Stimulated activated CD4-positive, alpha-beta T cell treated with anti-CD3 and anti-CD28 coated beads, Interleukin-15, amount 100 ng/mL, for 48 hours (primary cell): ENCODE measurements at places on chromosomes 1 and 21.

DNA sequence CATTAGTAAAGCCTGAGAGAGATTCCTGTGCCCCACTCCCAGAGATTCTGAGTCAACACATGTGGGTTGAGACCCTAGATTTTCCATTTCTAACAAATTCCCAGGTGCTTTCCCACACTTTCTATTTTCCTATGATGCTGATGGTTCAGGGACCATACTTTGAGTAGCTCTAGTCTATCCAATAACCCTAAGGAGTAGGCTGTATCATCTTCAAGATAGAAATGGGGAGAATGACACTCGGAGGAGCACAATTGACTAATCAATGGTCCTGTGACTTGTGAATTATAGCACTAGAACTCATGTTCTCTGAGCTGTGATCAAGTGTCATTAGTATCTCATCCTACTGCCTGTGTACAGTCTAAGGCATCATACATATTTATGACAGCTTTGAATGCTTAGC, 232.9 kb upstream of the B3GALT2 start:
- no peak for DNase-seq

DNA sequence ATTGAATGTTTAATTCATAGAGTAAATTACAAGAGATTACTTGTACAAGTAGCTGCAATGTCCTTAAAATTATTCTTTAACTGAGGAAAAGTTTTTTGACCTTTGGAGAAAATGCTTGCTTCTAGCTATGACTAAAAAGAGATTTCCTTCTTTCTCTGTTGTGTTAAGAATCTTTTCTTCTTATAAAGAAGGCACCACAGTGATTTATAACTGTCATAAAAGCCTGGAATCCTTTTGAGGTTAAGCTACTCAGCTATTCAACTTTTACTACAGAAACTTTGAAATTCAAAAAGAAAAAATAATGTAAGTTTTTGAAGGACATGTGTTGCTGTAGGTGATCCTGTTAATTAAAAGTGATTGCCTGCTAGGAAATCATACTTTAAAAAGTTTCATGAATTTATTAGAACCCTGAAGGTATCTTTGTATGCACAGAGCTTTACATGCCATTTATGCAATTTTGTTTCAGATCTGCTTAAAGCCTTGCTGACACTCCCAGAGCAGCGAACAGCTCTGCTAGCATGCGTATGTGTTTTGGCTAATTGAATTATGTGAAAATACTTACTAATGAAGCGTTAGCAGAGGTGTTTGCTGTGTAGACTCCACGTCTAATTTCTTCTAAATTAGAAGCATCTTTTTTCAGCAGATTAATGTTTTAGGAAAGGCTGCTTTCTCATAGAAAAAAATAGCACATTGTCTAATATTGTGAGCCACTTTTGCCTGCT, 94.7 kb upstream of the SMYD2 start:
- DNase-seq: no peak

GRCh38 chr1:45607404-45608074, 16.3 kb downstream of the CCDC17 start:
- no peak for DNase-seq

GRCh38 chr1:86100401-86100800, 56.2 kb downstream of the COL24A1 start:
- no peak for DNase-seq

- DNase-seq: no peak
Observed at GRCh38 chr1:197422993-197423392, 154.9 kb downstream of the CRB1 start.

GRCh38 chr1:33387625-33388024, 43.3 kb downstream of the PHC2 start:
- DNase-seq: no peak

GRCh38 chr1:70790232-70790923, 257.2 kb downstream of the PTGER3 start:
- no peak for DNase-seq

GRCh38 chr1:211135342-211135950, 1.5 kb upstream of the KCNH1 start:
- no peak for DNase-seq

GRCh38 chr1:51216631-51217030, 19.4 kb upstream of the RNF11 start:
- no peak for DNase-seq

DNA sequence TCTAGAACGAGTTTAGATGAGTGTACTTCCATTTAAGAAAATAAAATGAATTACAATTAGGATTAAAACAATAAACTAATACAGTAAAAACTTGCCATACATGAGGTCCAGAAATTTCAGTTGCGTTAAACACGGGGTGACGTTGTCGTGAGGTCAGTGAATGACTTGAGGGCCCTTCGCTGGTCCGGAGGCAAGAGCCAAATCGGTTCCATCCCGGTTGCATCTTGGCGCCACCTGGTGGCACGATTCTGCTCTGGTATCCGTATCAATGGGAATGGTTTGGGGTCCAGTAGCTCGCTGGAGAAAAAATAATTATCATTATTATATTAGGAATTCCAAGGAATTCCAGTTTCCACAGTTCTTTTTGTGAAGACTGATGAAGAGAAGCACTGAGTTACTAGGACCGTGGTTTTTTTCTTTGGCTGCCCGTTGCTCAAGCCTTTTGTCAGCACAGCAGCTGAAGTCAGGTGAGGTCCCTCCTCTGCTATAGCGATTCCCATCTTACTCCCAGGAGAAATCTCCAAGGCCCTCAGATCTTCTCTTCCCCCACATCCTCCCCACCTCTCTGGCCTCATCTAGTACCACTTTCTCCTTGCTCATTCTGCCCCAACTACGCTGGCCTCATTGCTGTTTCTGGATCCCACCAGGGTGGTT, 161.4 kb downstream of the SLC35F3 start:
- DNase-seq: peak; percentile 58

GRCh38 chr1:216566641-216567205, 143.5 kb upstream of the USH2A start:
- no peak for DNase-seq

DNA sequence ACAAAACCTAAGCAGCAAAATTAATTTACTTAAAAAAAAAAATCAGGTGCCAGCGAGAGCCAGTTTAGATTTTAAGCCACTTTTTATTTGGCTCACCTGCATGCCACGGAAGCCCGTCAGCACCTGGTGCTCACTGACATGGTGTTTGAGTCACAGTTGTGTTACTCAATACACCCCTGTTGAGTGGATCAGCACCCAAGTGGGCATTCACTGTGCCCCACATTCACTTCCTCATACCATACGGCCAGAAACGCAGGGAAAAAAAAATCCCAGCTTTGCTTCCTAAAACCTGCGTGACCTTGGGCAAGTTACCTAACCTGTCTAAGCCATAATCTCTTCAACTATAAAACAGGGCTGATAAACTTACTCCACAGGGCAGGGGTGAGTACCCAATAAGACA, 42.8 kb upstream of the SIM2 start:
- DNase-seq: no peak

GRCh38 chr1:233547726-233548125, 66.2 kb upstream of the KCNK1 start:
- DNase-seq: no peak

DNA sequence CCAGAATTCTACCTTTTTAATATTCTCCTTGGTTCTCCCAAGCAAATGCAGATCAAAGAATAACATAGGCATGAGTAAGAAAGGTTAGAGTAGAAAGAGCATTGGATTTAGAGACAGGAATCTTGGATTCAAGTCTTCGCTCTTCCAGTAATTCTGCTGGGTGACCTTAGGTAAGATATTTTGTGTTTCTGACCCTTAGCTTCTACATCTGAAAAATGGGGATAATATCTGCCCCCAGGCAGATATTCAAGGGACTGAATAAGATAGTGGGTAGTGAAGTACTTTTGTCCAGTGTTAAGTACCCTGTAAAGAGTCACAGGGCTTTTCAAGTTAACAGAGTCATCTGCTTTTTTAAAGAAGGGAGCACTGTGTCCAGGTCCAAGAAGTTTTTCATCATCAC, 70.8 kb downstream of the KDM1A start:
- no peak for DNase-seq

- no peak for DNase-seq
Observed at GRCh38 chr1:222040121-222040805, 298.4 kb upstream of the DUSP10 start.

GRCh38 chr1:169019419-169020058, 87.0 kb upstream of the ATP1B1 start:
- DNase-seq: no peak

GRCh38 chr1:60828944-60829343, 253.4 kb upstream of the NFIA start:
- no peak for DNase-seq

- no peak for DNase-seq
Observed at GRCh38 chr1:117662667-117663066, 56.8 kb downstream of the TENT5C start.

- no peak for DNase-seq
Observed at GRCh38 chr1:33996281-33996680, 132.4 kb downstream of the HMGB4 start.

GRCh38 chr1:6912518-6912917, 127.3 kb downstream of the CAMTA1 start:
- DNase-seq: no peak

DNA sequence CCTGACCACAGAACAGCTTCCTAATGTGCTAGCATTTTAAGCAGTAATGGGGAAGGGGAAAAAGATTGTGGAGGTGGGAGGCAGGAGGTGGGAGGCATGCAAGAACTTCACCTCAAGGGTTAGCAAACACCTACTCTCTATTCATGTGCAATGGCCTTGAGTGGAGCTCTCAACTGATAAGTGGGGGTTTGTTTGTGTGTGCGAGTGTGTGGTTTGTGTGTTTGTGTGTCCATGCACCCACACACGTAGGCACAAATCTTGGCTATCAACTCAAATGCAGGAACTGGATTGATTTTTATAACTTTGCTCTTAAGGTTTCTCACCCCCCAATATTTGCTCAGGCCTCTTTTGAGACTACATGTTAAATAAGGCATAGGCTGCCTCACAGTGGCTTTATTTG, 78.6 kb downstream of the SYT6 start:
- no peak for DNase-seq

- no peak for DNase-seq
Observed at GRCh38 chr1:218874313-218874712, 299.4 kb upstream of the LYPLAL1 start.

DNA sequence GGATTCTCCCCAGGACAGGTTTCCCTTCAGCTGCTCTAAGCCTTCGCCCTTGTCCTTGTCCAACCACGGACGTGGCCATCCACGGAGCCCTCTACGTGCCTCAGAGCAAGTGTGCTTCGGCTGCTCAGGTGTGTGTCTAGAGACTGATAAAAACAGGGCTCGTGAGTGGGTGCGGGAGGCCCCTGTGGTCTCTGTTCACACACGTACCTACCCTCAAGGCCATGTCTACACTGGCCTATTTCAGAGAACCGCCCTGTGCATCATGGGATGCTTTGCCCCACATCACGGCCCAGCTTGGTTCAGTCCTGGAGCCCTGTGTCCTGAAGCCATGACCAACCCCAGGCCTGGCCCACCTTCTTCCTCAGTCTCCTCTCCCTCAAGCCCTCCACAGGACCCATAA, 24.6 kb upstream of the RUNX3 start:
- DNase-seq: no peak

DNA sequence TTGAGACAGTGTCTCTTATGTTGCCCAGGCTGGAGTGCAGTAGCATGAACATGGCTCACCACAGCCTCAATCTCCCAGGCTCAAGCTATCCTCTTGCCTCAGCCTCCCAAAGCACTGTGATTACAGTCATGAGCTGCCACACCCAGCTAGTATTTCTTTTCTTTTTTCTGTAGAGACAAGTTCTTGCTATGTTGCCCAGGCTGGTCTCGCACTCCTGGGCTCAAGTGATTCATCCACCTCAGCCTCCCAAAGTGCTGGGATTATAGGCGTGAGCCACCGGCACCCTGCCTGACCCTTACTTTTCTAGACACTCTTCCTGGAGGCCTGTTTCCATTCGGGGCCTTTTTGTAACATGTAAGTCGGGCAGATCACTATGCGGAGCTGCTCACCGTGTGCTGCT, 30.1 kb upstream of the SRP9 start:
- no peak for DNase-seq

DNA sequence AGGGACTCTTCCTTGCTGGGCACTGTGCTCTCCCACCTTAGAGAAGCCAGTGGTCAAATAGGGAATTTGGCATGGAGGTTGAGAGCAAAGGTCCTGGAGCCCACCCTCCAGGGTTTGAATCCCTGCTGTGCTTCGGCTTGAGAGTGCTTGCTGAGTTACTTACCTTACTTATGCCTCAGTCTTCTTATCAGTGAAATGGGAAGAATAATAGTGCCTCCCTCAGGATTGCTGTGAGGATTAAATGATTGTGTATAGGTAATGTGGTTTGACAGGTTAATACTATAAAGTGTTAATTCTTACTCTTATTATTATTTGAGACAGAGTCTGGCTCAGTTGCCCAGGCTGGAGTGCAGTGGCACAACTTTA, 79.2 kb downstream of the HHAT start:
- no peak for DNase-seq

GRCh38 chr21:18245464-18245967, 883 bp downstream of the CHODL start:
- no peak for DNase-seq
